Fibroblast of skin of abdomen (primary cell): ENCODE measurements at places on chromosomes 2 and 18.

GRCh38 chr2:143816916-143817315 is 687.7 kb downstream of the ARHGAP15 start:
- no peak for DNase-seq

DNA sequence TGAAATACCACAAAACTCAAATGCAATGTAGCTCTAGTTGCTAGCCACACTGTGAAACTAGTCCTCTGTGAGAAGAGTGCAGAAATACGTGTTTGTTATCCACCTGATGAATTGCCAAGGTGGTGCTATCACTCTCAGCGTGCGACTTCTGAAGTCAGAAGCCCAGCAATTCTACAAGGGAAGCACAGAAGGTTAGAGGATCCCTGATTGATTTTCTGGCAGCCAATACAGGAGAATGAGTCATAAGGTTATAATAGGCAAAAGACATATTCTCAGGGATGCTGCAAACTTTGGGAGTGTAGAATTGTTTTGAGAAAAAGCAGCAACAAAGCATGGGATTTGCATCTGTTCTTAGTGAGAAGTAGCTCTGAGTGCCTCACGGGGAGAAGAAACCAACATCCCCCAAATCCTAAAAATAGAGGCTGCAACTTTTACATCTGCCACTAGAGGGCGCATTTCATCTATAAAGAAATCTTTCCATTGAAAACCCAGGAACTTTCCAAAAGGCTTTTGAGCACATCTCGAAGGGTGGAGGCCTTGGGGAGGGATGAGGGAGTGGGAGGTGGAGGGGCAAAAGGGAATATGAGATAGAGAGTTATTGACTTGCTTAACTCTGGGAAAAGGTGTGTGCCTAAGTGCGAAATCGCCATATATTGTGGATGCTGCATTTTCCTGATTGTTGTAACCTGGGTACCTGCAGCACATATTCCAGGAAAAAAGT is 78.0 kb downstream of the TMEM182 start:
- DNase-seq = peak; percentile 17

- no peak for DNase-seq
Measured at GRCh38 chr18:62664414-62664813, 50.9 kb upstream of the PHLPP1 start.

DNA sequence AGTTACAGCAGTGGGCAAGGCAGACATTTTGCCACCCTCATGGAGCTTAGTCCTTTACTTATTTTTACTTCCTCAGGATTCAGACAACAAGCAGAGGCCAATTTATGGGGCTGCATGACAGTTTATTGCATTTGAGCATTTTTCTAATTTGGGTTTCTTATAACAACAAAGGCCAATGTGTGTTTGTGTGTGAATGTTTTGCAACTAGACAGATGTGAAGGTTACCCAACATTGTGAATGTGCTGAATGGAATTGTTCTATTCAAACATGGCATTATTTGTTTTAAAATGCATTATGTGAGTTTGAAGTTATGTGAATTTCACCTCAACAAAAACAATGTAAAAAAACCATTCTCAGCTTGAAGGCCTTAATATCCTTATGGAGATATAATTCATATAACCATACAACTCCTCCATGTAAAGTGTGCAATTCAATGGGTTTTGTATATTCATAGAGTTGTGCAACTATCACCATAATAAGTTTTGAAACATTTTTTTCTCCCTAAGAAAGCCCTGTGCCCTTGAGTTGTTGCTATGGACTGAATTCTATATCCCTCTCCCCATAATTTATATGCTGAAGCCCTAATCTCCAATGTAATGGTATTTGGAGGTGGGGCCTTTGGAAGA is 57.3 kb downstream of the CCDC195 start:
- DNase-seq = peak; percentile 5

DNA sequence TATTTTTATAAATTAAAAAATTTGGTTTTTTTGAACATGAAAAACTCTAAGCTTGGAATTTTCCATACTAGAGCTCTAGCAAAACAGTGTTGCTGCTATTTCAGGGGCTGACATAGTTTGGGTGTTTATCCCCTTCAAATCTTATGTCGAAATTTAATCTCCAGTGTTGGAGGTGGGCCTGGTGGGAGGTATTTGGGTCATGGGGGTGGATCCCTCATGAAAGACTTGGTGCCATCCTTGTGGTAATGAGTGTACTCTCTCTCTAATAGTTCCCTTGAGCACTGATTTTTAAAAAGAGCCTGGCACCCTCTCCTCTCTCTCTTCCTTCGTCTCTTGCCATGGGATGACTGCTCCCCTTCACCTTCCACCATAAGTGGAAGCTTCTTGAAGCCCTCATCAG is 244.6 kb upstream of the UBE2E3 start:
- no peak for DNase-seq

- no peak for DNase-seq
Measured at GRCh38 chr2:163312713-163313112, 423.1 kb downstream of the FIGN start.

DNA sequence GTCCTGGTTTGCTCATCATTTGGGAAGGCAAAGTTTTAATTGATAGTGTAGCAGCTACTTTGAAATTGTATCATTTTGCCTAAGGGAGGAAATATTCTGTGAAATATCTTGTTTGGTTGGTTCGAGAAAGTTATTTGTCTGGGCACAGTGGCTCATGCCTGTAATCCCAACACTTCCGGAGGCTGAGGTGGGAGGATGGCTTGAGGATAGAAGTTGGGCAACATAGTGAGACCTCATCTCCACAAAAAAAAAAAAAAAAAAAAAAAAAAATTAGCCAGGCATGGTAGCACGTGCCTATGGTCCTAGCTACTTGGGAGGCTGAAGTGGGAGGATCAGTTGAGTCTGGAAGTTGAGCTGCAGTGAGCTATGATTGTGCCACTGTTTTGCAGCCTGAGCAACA is 3.1 kb upstream of the ADGRF3 start:
- DNase-seq = no peak

DNA sequence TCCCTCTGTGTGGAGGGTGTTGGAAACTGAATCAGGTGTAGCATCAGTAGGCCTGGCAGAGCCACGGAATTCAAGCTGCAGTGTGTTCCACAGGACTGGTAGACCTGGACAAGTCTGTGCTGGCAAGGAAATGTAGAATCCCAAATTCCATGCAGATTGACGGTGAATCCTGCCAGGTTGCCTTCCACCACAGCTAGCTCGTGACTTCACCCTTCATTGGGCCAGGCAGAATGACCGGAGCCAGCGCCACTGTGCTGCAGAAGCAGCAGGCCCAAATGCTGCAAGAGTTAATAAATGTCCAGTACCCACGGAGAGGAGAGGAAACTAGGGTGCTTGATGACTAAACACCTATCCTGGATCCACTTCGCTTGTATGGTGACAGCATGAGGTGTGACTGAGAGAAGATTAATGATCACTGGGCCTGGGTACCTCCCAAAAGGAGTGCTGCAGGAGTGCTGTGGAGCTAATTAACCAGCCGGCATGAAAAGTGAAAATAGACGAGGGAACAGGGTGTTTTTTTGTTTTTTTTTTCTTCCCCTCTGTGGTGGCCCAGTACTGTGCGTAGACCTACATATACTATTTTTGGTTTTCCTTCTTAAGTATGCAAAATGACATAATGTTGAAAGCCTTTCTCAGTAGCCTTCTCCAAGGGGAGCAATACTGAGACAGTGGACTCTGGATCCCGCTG is 122.2 kb downstream of the TANC1 start:
- peak; percentile 41 for DNase-seq

- DNase-seq = no peak
Measured at GRCh38 chr2:157432475-157433106, 11.3 kb downstream of the CYTIP start.

- DNase-seq = no peak
Measured at GRCh38 chr2:127511917-127512316, 14.4 kb downstream of the IWS1 start.

- no peak for DNase-seq
Measured at GRCh38 chr2:69285379-69285894, 101.6 kb downstream of the GFPT1 start.

DNA sequence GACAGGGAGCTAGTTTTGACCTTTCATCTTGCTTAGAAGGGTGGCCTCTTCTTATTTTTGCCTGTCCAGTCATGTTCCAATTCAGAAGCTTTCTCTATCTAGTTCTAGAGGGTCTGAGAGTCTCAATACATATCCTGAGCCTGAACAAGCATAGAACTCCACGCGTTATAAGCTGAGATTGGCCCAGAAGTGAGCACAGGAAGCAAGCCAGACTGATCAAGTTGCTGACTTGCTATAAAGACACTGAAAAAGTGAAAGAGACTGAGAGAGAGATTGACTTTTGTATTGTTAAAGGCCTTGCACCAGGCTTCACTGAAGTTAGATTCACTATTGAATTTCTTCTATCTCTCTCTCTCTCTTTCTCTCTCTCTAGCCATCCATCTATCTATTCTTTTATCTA is 142.7 kb upstream of the DOCK10 start:
- DNase-seq = no peak

DNA sequence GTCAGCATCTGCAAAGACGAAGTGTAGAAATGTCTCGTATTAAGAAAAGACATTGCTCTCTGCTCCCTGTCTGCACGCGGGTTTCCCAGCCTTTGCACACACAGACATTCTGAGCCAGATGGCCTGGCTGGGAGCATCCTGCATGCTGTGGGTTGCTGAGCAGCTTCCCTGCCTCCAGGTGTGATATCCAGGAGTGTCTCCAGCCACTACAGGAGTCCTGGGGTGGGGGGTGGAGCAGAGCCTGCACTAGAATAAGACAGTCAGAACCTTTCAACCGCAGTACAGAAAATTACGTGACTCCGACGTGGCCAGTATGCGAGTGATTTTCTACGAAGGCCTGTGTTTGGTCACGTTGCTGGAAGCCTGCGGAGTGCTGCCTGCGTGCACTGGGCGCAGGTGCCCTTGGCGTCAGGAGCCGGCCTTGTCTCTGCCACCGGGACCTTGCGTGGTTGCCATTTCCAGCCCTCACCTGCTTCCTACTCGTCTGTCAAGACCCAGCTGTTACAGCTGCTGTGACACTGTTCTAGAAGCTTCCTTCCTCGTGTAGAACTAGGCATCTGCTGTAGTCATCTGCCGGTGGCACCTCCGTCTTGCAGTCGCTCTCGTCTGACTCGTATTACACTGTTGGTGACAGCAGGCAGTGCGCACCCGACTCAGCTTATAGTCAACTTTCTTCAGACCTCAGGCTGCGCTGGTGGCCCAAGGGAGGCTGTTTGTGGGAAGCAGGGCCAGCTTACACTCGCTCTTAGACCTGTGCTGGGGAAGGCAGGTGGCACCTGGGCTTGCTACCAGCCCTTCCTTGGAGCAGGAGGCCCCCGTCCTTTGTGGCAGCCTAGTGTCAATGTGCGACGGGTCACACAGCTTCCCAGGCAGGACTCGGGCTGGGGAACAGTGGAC is 11.2 kb downstream of the CTDP1 start:
- DNase-seq = no peak

DNA sequence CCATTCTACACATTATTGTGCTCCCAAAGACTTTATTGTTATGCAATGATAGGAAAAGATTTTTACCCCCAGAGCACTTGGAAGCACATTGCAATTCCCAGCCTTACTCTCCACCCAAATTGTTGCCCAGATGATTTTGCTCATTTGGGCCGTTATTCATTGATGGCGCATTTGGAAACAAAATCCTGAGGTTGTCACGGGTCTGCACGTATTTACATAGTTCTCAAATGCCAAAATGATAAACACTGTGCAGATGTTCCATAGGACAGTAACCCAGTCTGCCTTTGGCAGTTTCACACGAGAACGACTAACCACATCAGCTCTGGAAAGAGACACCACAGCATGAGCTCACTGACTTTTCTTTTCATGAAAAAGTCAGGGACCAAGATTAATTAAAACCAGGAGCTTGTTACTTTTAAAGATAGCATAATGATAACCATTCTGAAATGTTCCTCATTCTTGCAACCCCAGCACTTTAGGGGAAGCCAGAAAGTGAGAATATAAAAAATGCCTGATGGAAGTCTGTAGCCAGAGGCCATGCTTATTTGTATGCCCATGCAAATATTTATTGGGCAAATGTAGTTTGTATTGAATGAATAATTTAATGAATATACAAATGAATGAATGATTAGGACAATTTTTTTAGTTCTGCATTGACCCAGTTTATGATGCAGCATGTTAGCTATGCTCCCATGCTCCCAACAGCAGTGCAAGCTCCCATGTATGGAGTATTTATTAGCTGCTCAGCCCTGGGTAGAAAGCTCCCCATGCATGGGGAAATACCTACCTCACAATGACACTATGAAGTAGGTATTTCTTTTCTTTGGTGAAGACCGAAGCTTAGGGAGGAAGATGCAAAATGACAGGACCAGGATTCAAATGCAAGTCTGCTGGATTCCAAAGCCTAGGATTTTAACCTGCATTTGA is 84.6 kb downstream of the MAIP1 start:
- peak; percentile 97 for DNase-seq

DNA sequence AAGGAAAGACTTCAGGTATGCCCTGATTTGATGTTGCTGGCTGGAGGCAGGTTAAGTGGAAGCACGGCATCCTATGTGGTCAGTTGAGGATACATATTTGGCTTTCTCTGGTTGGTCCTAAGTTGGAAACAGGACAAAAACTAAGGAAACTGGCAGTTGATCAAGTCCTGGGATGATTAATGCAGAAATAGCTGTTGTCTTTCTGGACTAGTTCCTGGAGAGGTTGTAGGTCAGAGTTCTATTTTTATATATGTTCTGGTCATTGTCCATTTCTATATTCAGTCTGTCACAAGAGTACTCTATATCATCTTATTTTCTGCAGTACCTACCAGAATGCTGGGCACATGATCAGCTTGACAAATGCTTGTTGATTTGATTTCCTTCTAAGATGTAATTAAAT is 4.0 kb upstream of the SLC35F5 start:
- DNase-seq = peak; percentile 33

DNA sequence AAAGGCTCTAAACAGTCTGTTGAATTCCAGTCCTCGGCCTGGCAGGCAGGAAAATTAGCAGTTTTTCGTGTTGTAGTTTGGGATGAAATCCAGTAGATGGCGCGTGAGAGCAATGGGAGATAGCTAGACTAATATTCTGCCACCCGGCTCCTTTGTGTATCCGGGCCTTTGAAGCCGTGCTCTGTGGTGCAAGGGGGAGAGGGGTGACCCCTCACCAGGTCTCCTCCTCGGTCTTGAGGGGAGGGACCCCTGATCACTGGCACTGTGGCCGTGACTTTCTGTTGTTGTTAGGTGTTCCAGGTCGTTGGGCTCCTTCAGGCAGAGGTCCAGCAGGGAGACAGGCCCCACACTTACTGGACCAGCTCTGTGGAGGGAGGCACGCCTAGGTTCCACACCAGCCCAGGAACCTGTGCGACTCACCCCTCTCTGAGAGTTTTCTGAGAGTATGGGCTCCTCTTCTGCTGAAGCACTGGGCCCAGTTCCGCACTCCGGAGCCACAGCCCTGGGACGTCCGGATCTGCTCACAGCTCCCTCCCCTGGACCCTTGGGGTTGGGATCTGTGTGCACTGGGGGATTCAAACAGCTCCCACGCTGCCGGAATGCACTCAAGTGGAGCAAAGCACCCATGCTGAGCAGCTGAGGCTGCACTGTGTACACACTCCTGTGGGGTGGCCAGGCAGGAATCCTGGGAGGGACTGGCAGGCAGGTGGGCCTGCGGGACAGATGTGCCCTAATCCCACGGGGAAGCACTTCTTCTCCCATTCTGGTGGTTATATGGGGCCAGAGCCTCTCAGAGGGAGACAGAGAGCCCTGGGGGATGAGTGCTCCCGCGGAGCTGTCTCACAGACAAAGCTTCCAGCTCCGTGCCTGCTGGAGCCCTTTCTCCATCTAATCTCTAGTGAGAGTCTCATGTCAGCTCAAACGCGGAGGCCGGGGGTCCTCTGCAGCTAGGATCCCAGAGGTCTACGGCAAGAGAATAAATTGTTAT is 8.8 kb downstream of the GKN2 start:
- DNase-seq = peak; percentile 66
